ENCODE measurements at places on chromosomes 5 and 9.

DNA sequence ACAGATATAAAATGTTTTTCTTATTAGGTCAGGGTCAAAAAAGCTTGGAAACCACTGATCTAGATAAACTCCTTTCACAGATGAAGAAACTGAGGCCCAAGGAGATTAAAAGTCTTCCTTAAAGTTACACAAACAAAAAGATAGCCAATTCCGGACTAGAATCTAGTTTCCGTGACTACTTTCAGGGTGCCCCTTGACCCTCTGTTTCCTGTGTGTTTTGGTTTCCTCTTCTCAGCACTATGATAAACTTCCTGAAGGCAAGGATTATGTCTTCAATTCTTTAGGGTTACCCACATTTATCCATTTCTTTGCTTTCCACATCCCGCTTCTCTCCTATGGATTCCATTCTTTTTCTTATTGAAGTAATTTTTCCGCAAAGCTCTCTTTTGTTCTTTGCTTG, 83.1 kb downstream of the ADAMTS12 start:
- H3K27me3 ChIP-seq = no peaks in the 10 kb centered on the region
- no peak for DNase-seq
- no peak overlapping the region for H3K27ac ChIP-seq
- H3K36me3 ChIP-seq = no peaks in the 10 kb centered on the region
- H3K4me1 ChIP-seq = peaks cover 9% of the 10 kb centered on the region

DNA sequence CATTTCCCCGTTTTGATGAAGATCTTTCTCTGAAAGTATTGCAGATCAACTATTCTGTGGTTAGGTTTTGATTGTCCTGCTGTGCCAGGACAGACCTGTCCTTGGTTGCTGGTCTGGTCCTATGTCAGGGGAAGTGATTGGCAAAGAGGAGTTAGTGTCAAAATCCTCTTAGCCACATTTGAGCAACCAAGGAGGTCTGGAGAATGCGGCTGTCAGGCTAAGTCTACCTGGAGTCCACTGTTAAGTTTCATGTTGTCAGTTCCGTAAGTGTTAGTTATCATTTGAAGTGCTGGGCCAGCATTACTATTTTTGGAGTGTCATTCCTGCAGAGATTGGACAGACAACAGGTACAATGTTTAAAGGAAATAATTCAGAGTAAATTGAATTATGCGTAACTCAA, 62.3 kb downstream of the UBE2QL1 start:
- H3K27me3 ChIP-seq = peaks cover 6% of the 10 kb centered on the region
- H3K4me3 ChIP-seq = no peak overlapping the region
- no peaks in the 10 kb centered on the region for H3K4me1 ChIP-seq
- DNase-seq = no peak
- H3K27ac ChIP-seq = no peak overlapping the region

DNA sequence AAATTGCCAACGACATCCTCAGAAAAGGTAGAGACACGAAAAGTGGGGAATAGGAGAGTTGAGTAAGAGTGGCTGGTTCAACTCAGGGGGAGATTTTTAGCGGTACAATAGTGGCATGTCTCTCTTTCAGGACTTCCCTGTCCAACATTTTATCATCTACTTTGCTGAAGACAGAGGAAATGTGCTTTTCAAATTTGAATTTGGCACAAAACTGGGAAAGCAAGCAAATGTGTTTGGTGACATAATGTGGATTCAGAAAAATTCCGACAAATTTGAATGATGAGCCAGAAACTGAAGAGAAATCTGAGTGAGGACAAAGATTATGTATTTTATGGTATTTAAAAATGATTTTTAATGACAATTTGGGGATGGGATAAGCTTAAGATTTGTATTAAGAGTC, 33.6 kb upstream of the ZNF608 start:
- no peak overlapping the region for H3K4me3 ChIP-seq
- DNase-seq = no peak
- 0 out of 3 replicates have a peak, but pooled peaks cover 4% of the 10 kb centered on the region for H3K27me3 ChIP-seq
- no peaks in the 10 kb centered on the region for H3K4me1 ChIP-seq

DNA sequence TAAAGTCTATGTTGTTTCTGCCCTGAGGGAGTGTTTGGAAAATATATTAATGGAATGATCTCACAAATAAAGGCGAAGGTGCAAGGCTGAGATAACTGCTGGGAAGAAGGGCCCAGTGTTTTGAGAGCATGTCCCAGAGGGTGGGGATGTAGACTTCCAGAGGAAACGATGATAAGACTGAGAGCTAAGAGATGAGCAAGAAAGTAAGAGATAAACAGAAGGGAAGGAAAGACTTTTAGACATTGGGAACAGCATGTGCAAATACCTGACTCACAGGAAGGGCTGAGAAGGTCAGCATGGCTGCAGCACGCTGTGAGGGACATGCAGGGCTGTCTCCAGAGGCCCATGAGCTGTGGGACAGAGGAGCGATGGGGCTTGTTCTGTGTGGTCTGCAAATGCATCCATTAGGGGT, 19.9 kb upstream of the ADRB2 start:
- H3K4me1 ChIP-seq = no peaks in the 10 kb centered on the region
- H3K27me3 ChIP-seq = no peaks in the 10 kb centered on the region
- DNase-seq = no peak
- no peak overlapping the region for H3K4me3 ChIP-seq
- H3K27ac ChIP-seq = no peak overlapping the region

Data from HepG2 (cell line).